ENCODE measurements at places on chromosomes 3 and 15. TPM values are rescaled to one million over a fixed set of nuclear protein-coding genes. Genes with fewer than 3 reads are reported as not detected.

Gene PLIN1
- 308 TPM for total RNA-seq

Gene CCDC39
- total RNA-seq = not detected

Gene KCNH8
- total RNA-seq = 0.22 TPM

Gene DOCK3
- 5.7 TPM for total RNA-seq

Gene GHSR
- total RNA-seq = not detected

Gene NPAP1
- total RNA-seq = not detected

Gene PLSCR2
- not detected for total RNA-seq

- no peak overlapping the region for H3K4me3 ChIP-seq
- H3K27ac ChIP-seq = no peak overlapping the region
- H3K4me1 ChIP-seq = no peaks in the 10 kb centered on the region
- no peaks in the 10 kb centered on the region for H3K36me3 ChIP-seq
- H3K27me3 ChIP-seq = no peaks in the 10 kb centered on the region
- DNase-seq = no peak
Measured at GRCh38 chr3:31248563-31248992, 284.1 kb upstream of the STT3B start.

DNA sequence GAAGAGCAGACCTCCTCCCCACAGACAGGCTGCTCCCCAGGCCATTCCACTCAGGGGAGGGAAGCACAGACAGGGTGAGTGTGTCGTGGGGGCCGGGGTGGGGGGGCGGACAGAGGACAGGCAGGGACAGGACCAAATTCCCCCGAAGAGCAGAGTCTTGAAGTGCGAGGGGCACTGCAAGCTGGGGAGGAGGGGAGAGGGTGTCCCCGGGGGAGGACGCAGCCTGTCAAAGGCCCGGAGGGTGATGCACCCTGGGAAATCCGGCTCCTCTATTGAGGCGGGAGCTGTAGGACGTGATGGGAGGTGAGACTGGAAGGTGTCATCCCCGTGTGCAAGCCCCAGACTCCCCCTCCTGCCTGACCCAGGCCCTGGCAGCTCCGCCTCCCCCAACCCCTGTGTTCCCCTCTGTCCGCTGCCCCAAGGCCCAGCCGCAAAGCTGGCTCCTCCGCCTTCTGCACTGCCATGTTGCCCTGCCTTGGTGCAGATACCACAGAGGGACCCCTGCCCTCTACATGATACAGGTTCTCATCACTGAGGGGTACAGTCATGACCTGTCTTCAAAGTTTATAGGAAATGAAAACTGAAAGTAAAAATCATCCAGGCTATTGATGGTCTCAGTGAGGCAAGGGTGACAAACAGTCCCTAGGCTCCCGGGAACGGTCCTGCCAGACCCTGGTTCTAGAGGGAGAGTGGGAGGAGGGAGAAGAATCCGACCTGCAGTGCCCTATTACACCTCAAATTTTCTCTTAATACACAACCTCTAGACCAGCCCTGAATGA lies 76.3 kb upstream of the IQSEC1 start:
- H3K36me3 ChIP-seq = no peaks in the 10 kb centered on the region
- H3K4me1 ChIP-seq = no peaks in the 10 kb centered on the region
- no peak for DNase-seq
- H3K27ac ChIP-seq = no peak overlapping the region

GRCh38 chr3:74053970-74054516 lies 429.3 kb upstream of the PDZRN3 start:
- no peaks in the 10 kb centered on the region for H3K36me3 ChIP-seq
- H3K4me1 ChIP-seq = no peaks in the 10 kb centered on the region
- no peaks in the 10 kb centered on the region for H3K27me3 ChIP-seq
- DNase-seq = no peak
- no peak overlapping the region for H3K27ac ChIP-seq

DNA sequence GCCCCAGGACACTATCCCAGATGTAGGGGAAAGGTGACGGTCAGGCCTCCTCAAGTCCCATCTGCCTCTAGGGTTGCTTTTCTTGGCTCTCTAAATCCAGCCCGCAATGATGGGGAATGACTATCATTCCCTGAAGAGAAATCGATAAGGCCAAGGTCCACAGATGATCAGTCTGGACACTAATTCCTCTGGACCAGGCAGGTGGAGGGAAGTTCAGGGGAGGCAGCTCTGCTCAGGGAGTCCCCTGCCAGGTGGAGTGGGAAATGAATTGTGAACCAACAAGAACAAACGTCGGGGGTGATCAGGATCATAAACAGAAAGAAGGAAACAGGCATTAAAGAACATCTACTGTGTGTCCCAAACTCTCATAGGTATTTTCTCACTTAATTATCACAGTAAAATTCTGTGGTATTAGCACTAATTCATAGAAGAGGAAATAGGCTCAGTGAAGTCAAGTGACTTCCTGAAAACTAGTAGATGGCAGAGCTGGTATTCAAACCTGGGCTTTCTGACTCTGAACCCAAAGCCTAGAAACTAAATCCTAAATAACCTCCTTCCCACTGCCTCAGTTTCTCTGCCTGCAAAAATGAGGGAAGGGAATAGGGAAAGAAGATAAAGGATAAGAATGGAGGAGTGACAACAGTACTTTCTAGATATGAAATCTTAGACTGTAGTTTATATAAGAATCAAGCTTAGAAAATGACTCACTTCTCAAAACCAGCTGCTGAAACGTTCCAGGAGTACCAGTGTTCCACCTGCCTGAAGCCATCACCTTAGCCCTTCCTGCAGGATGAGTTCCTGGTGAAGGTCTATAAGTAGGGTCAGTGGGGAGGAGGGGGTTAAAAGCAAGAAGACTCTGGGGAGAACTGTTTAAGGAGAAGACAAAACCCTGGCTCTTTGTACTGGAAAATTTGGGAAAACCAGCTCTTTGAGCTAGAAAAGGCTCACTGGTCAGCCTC lies 7.5 kb downstream of the BMF start:
- peaks cover 100% of the 10 kb centered on the region for H3K4me1 ChIP-seq
- H3K36me3 ChIP-seq = no peaks in the 10 kb centered on the region
- no peak for DNase-seq
- peak overlapping the region; percentile 92 for H3K27ac ChIP-seq

DNA sequence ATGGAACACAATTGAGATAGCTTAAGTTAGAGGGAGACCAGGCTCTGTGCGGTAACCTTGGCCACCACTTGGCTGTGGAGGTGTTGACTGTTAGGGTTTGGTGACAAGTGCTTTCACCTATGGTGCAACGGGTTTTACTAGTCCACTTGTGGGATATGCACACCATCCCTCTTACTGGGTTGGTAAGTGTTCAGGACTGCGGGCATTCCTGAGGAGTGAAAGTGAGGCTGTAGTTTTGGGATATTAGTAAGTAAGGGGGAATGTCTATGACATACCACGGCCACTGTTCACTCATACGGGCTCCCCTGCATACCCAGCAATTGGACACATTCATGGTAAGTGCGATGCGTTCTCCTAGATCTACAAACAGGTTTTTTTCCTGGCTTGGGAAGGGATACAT lies 8.0 kb upstream of the RAD54L2 start:
- no peak for DNase-seq
- H3K4me1 ChIP-seq = no peaks in the 10 kb centered on the region
- H3K27me3 ChIP-seq = no peaks in the 10 kb centered on the region

- no peaks in the 10 kb centered on the region for H3K4me1 ChIP-seq
- DNase-seq = no peak
- no peaks in the 10 kb centered on the region for H3K27me3 ChIP-seq
- H3K27ac ChIP-seq = no peak overlapping the region
Measured at GRCh38 chr15:41536866-41537265, 7.2 kb downstream of the RPAP1 start.

DNA sequence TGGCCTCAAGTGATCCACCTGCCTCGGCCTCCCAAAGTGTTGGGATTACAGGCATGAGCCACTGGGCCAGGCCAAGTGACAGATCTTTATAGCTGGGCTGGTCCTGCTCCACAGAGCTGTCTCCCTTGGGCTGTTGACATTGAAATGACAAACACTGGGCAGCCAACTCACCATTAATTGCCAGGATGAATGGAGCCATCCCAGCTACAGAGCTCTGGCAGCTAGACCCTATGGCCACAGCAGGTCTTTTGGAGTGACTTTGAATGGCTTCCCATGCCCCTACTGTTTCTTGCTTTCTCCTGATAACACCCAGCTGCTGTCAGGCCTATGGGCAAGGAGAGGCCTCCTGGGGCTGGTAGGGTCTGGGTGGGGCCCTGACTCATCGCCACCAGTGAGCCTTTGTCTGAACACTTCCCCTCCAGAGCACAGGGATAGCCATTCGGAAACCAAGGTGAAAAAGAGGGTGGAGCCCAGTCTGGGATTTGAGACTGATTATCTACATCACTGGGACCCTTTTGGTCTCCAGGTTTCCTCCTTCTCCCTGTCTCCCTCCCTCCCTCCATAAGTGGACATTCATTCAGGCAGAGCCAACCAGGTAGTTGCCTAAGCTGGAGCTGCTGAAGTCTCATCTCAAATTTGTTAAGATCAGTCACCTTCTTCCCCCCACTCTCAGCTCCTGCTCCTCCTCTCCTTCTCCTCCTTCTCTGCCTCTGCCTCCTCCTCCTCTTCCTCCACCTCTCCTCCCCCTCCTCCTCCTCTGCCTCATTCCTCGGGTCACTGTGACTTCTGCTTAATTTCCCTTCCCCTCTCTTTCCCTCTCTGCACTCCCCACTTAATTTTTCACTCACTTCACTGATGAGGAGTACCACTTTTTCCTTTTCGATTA lies 34.0 kb downstream of the BHLHE40 start:
- H3K27ac ChIP-seq = peak overlapping the region; percentile 26
- no peaks in the 10 kb centered on the region for H3K27me3 ChIP-seq
- H3K4me1 ChIP-seq = peaks cover 23% of the 10 kb centered on the region
- DNase-seq = no peak
- H3K36me3 ChIP-seq = no peaks in the 10 kb centered on the region
- H3K4me3 ChIP-seq = no peak overlapping the region

DNA sequence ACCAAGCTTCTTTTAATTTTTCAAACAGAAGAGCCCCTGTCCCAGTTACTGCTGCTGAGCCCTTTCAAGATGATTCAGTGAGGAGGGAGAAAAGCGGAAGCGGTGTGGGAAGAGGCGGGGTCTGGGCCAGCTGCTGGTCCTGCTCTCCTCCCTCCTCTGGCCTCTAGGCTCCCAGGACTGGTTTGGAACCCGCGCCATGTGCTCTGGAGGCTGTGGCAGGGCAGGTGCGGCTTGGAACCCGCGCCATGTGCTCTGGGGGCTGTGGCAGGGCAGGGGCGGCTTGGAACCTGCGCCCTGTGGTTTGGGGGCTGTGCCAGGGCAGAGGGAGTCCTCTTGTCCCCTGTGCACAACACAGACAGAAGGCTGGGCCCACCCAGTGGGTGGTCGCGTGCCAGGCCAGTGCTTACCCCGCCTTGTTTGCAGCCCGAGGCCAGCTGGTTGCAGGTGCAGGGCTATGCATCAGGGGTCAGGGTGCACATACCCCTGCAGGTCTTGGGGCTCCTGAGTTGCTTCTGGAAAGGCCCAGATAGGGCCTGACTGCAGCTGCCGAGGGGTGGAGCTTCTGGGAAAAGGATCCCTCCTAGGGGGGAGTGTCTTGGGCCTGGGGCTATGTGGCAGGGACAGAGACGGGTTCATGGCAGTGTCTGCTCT lies 12.2 kb downstream of the ALG1L2 start:
- peaks cover 11% of the 10 kb centered on the region for H3K4me1 ChIP-seq
- no peak overlapping the region for H3K4me3 ChIP-seq
- H3K27me3 ChIP-seq = no peaks in the 10 kb centered on the region
- H3K36me3 ChIP-seq = no peaks in the 10 kb centered on the region
- no peak overlapping the region for H3K27ac ChIP-seq

GRCh38 chr3:148737104-148737530 lies 39.4 kb downstream of the AGTR1 start:
- no peaks in the 10 kb centered on the region for H3K27me3 ChIP-seq
- no peak for DNase-seq
- no peaks in the 10 kb centered on the region for H3K4me1 ChIP-seq
- no peak overlapping the region for H3K4me3 ChIP-seq
- no peak overlapping the region for H3K27ac ChIP-seq
- no peaks in the 10 kb centered on the region for H3K36me3 ChIP-seq

DNA sequence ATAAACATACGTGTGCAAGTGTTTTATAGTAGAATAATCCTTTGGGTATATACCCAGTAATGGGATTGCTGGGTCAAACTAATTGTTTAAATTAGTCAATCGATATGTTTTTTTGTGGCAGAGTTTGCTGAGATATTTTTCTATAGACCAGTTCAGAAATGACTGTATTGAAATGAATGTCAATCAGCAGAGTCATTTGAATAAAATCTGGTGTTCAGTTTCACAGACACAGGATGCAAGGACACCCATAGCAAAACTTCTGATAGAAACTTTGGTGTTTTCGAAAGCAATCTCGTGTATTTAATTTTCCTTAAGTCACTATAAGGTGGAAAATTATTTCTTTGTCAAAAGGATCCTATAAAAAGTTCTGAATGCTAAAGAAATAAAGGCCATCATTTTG lies 434.4 kb downstream of the RAP2B start:
- H3K27ac ChIP-seq = no peak overlapping the region
- H3K4me3 ChIP-seq = no peak overlapping the region
- no peaks in the 10 kb centered on the region for H3K36me3 ChIP-seq
- H3K4me1 ChIP-seq = peaks cover 19% of the 10 kb centered on the region
- no peak for DNase-seq
- no peaks in the 10 kb centered on the region for H3K27me3 ChIP-seq

- no peaks in the 10 kb centered on the region for H3K27me3 ChIP-seq
- no peaks in the 10 kb centered on the region for H3K36me3 ChIP-seq
- H3K4me3 ChIP-seq = no peak overlapping the region
- no peaks in the 10 kb centered on the region for H3K4me1 ChIP-seq
- no peak for DNase-seq
- no peak overlapping the region for H3K27ac ChIP-seq
Measured at GRCh38 chr3:172614340-172615274, 91.4 kb upstream of the TNFSF10 start.

- no peaks in the 10 kb centered on the region for H3K4me1 ChIP-seq
- H3K27ac ChIP-seq = no peak overlapping the region
- no peak for DNase-seq
- no peak overlapping the region for H3K4me3 ChIP-seq
Measured at GRCh38 chr15:50939911-50940310, 31.4 kb downstream of the AP4E1 start.

DNA sequence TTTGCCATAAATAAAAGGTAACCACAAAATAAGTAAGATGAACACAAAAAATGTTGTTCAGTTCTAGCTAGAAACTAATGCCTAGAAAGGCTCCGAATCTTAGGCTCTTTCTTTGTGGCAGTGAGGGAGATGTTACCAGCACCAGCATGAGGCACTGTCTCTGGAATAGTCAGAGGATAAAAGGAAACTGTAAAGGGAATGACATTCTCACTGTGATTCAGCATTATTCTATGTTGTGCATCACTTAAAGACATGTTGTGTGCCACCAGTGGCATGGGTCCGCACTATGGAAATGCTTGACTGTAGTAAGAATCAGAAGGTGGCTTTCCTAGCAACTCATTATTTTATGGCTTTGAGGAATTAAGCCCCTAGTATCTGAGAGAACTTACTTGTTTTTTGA lies 70.8 kb downstream of the SEC22A start:
- no peak overlapping the region for H3K27ac ChIP-seq
- no peaks in the 10 kb centered on the region for H3K36me3 ChIP-seq
- peaks cover 8% of the 10 kb centered on the region for H3K4me1 ChIP-seq
- no peak for DNase-seq

- no peaks in the 10 kb centered on the region for H3K4me1 ChIP-seq
- H3K36me3 ChIP-seq = no peaks in the 10 kb centered on the region
- no peak for DNase-seq
- no peak overlapping the region for H3K27ac ChIP-seq
Measured at GRCh38 chr3:174620138-174620537, 239.0 kb upstream of the NAALADL2 start.

Measured in tibial nerve (tissue), 4 donors.